ENCODE measurements at places on chromosomes 2 and 18. TPM values are rescaled to one million over a fixed set of nuclear protein-coding genes. Genes with fewer than 3 reads are reported as not detected.

- peak; percentile 56 for DNase-seq
Measured at GRCh38 chr2:230326453-230327417, at the start of gene SP140L. Gene SP140L, plus strand, starts transcription at chr2:230327193. Its CDS starts 77 bp downstream, at chr2:230327270.

DNA sequence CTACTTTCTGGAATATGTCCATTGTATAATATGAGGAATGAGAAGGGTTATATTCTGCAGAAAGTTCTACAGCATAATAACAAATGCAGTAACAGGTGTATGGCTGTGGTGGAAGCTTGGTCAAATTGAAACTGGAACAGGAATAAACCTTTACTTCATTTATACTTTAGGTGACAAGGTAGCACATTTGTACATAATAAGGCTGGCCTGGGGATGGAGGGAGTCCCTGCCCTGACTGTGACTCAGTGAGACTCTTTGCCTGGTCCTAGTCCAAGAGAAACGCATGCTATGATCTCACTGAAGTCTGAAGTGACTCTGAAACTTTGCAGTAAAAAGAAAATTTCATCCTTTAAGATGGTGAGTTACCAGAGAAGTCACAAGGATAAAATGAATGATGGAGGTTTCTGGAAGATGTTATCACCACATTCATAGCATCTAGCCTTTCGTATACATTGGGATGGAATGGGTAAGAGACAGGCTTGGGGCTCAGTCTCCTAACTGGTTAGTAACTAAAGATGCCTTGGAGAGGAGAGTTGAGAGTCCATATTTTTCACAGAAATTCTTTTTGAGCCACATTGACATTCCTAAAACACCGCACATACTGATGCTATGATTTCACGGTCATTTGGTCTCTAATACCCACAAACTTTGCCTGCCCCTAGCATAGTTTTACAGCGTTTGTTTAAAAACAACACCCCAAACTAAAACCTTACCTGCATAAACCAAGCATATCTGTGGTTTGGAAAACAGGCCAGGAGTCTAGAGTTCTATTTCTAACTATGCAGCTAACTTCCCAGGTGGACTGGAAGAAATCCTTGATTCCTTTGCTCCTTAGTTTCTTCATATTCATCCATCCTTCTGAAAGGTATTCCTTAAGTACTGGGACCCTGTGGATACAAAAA is 42.4 kb upstream of the NABP1 start:
- no peak for DNase-seq

GRCh38 chr2:14516844-14517243 is 115.7 kb upstream of the LRATD1 start:
- DNase-seq: no peak

- no peak for DNase-seq
Measured at GRCh38 chr18:51399491-51400122, 202.1 kb upstream of the MEX3C start.

GRCh38 chr18:38116716-38117115 is 551.1 kb upstream of the CELF4 start:
- DNase-seq: no peak

NAT8 gene
- polyA plus RNA-seq: 0.43 TPM

UBXN4 gene
- polyA plus RNA-seq: 68.1 TPM

GRCh38 chr2:63048367-63049171 is 2.1 kb upstream of the OTX1 start:
- no peak for DNase-seq

Measured in muscle of back (tissue), 13 donors.